Ovary (tissue), 10 donors: ENCODE measurements at places on chromosomes 6 and 20. TPM values are rescaled to one million over a fixed set of nuclear protein-coding genes. Genes with fewer than 3 reads are reported as not detected.

DNA sequence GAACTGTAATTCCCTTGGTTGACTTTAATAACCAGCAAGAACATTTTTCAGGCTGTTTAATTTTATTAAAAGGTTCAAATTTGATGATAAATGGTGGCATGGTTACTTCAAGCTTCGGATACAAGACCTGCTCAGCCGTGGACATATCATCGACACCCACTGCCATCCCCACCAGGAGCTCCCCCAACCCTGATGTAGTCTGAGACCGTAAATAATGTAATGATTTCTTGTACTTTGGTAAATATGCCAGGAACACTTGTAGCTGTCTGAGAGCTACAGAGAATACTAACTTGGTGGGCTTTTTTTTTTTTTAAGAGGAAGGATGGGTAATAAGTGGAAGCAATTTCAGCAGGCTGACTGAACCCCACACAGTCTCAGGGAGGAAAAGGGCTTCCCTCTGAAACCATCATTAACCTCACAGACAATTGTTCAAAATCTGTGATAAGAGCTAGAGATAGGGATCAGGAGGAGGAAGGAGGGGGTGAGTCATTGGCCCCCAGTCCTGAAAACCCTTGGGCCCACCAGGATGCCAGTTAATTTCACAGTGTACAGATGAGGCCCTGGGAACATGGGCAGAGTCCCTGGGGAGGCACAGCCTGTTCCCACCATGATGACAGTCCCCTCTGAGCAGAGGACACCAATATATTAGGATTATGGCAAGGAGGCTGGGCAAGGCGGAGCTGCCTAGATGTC lies 56.0 kb downstream of the APCDD1L start:
- H3K4me3 ChIP-seq = no peak overlapping the region
- H3K36me3 ChIP-seq = no peaks in the 10 kb centered on the region
- DNase-seq = no peak
- H3K27ac ChIP-seq = no peak overlapping the region
- H3K27me3 ChIP-seq = no peaks in the 10 kb centered on the region
- peaks cover under 1% of the 10 kb centered on the region for H3K4me1 ChIP-seq

- H3K27ac ChIP-seq = no peak overlapping the region
- no peaks in the 10 kb centered on the region for H3K4me1 ChIP-seq
- DNase-seq = no peak
- H3K4me3 ChIP-seq = no peak overlapping the region
Observed at GRCh38 chr6:96613291-96613999, 50.5 kb downstream of the FHL5 start.

GRCh38 chr6:119934816-119935215 lies 585.3 kb upstream of the MAN1A1 start:
- H3K36me3 ChIP-seq = no peaks in the 10 kb centered on the region
- DNase-seq = no peak
- H3K27me3 ChIP-seq = no peaks in the 10 kb centered on the region
- H3K27ac ChIP-seq = no peak overlapping the region

DNA sequence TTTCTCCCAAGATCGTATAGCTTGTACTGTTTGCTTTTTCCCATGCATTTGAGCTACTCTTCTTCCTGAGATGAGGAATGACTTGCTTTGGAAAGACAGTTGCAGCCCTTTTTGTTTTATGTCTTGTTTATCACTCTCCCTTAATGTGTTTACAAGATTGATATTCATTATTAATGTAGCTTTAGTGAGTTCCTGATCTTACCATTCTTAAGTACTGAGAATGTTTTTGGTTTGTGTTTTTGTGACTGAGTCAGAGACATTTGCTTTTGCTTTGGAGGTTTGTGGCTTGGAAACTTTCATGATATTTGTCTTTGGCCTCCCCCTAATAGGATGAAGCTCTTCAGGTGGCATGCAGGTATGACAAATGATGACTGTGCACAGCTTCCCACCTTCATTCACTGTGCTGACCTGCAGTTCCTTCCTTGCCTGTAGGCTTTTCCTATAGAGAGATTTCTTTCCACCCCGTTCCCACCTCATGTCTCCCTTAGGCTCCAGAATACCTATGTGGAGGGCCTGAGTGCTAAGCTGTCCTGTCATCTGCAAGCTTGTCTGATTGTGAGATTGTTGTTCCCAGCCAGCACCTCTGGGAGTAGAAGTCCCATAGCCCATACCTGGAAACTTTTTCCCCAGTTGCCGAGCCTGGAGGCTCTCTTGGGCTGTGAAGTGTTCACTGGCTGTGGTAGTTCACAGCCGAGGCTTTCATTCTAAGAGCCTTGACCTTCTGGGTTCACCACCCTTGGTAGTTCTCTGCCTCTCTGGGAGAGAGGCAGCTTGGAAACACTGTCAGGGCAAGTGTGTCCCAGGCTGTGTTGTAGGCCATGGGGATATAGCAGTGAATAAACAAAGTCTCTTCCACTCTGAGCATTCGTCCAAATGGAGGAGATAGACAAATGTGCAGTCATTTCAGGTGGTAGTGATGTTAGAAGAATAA lies 27.1 kb downstream of the CDS2 start:
- H3K4me1 ChIP-seq = peaks cover 10% of the 10 kb centered on the region
- H3K4me3 ChIP-seq = no peak overlapping the region
- DNase-seq = no peak
- no peaks in the 10 kb centered on the region for H3K36me3 ChIP-seq
- no peak overlapping the region for H3K27ac ChIP-seq
- H3K27me3 ChIP-seq = no peaks in the 10 kb centered on the region

DNA sequence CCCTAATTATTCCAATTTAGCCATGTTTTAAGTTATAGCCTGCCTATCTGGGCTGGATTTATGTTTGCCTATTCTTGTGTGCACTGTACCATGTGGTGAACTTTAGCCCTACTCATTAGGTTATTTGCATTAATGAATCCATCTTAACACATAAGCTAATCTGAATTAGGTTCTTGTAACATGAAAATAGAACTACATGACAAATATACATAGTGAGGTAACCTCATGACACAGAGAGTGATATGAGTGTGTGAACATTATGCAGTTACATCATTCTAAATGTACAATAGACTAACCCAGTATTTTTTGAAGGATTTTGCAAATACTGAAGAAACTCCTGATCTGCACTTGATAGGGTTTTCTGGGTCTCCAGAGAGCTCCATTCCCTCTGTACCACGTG lies 733.7 kb upstream of the CITED2 start:
- H3K27me3 ChIP-seq = peaks cover 2% of the 10 kb centered on the region
- H3K27ac ChIP-seq = no peak overlapping the region
- no peaks in the 10 kb centered on the region for H3K4me1 ChIP-seq
- no peaks in the 10 kb centered on the region for H3K36me3 ChIP-seq
- DNase-seq = no peak

GRCh38 chr20:35252037-35252461 lies 25.6 kb downstream of the MMP24 start:
- no peaks in the 10 kb centered on the region for H3K27me3 ChIP-seq
- H3K27ac ChIP-seq = no peak overlapping the region
- DNase-seq = no peak
- no peaks in the 10 kb centered on the region for H3K36me3 ChIP-seq

GRCh38 chr20:46652699-46653098 lies 1.4 kb upstream of the SLC13A3 start:
- peaks cover 4% of the 10 kb centered on the region for H3K4me1 ChIP-seq
- DNase-seq = no peak
- H3K27ac ChIP-seq = no peak overlapping the region
- H3K27me3 ChIP-seq = no peaks in the 10 kb centered on the region
- no peak overlapping the region for H3K4me3 ChIP-seq

DNA sequence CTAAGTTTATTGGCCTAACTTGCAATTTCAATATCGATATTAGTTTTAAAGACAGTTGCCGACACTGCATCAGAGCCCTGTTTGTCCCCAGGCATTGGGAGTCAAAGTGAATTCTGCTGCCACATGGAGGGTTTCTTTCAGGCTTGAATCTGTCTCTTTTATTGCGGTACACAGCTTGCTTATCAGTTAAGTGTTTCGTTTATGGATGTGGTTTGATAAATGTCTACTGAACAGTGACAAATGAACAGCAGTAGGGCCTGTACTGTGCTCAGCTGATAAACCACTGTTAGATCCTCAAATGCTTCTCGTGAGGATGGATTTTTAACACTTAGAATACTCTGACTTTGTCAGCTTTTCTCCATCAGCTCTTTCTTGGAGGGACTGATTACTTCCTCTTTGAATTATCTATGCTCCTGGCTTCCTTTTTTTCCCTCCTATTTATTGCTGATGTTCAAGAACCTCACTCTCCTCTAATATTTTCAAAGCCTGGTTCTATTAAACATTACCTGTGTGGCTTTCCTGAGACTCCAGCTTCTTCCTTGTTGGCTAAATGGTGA lies 240.8 kb downstream of the PLCB1 start:
- H3K4me1 ChIP-seq = no peaks in the 10 kb centered on the region
- no peaks in the 10 kb centered on the region for H3K27me3 ChIP-seq
- DNase-seq = no peak
- no peak overlapping the region for H3K27ac ChIP-seq
- H3K4me3 ChIP-seq = no peak overlapping the region
- no peaks in the 10 kb centered on the region for H3K36me3 ChIP-seq

GRCh38 chr6:66435321-66435720 lies 728.3 kb upstream of the EYS start:
- H3K27ac ChIP-seq = no peak overlapping the region
- no peaks in the 10 kb centered on the region for H3K36me3 ChIP-seq
- no peaks in the 10 kb centered on the region for H3K27me3 ChIP-seq
- DNase-seq = no peak
- no peaks in the 10 kb centered on the region for H3K4me1 ChIP-seq

DNA sequence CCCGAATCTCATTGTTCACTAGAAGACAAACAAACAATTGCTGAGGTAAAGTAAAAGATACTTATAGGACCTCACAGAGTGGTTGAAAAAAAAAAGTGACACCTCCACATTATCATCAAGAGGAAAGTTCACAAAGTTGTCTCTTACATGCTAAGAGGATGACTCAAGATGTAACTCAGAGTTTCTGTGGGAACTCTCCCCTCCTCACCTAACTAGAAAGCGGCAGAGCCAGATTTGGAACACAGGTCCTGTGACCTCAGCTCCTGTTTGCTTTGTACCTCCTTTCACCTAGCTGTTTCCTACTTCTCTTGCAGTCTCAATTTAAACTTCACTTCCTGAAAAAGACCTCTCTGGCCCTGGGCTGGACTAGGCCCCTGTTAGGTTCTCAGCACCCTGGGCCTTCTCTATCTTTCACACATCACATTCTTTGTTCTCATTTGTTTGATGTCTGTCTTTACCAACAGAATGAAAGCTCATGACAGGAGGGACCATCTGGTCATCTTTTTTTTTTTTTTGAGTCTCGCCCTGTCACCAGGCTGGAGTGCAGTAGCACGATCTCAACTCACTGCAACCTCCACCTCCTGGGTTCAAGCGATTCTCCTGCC lies 60.8 kb downstream of the CD24 start:
- H3K27me3 ChIP-seq = no peaks in the 10 kb centered on the region
- no peak overlapping the region for H3K4me3 ChIP-seq
- no peak overlapping the region for H3K27ac ChIP-seq
- H3K36me3 ChIP-seq = no peaks in the 10 kb centered on the region

DNA sequence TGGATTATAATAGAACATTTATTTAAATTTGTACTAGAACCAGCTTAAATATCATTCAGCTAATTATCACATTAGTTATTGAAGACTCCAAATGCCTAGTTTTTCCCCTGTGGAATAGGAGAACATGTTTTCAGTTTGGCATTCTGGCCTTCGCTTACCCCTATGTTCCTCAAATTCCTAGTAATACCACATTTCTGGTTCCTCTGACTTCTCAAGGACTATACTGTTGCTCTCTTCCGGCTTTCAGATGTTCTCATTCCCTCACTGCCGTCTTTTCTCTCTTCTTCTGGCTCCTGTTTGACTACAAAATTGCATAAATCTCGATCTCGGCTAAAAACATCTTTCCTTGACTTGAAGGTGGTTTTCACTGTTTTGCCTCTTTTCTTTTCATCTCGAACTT lies 71.8 kb upstream of the KHDRBS2 start:
- H3K4me1 ChIP-seq = no peaks in the 10 kb centered on the region
- H3K36me3 ChIP-seq = no peaks in the 10 kb centered on the region
- DNase-seq = no peak
- H3K27me3 ChIP-seq = no peaks in the 10 kb centered on the region
- no peak overlapping the region for H3K4me3 ChIP-seq

- no peak for DNase-seq
- no peaks in the 10 kb centered on the region for H3K36me3 ChIP-seq
- no peak overlapping the region for H3K4me3 ChIP-seq
- H3K27me3 ChIP-seq = no peaks in the 10 kb centered on the region
Observed at GRCh38 chr20:11651138-11651537, 266.6 kb upstream of the BTBD3 start.

GRCh38 chr20:17912916-17913315 lies 55.7 kb downstream of the SNX5 start:
- no peaks in the 10 kb centered on the region for H3K36me3 ChIP-seq
- H3K27ac ChIP-seq = no peak overlapping the region
- H3K27me3 ChIP-seq = no peaks in the 10 kb centered on the region
- no peak for DNase-seq
- H3K4me3 ChIP-seq = no peak overlapping the region

DNA sequence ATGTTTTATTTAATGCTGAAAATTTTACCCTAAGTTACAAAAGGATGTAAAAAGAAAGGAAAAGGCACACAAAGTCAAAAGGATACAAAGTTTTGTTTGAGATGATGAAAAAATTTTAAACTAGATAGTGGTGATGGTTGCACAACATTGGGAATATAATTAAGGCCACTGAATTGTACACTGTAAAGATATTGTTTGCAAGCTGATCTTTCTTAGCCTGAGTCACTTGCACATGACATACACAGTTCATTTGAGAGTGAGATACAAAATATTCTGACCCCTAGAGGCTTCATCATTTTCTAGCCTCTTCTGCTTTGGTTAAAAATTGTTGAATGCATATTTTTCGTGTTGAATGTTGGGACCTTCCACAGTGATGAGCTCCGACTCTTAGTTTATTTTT lies 462.6 kb downstream of the HDGFL1 start:
- H3K4me3 ChIP-seq = no peak overlapping the region
- H3K27me3 ChIP-seq = no peaks in the 10 kb centered on the region
- H3K27ac ChIP-seq = no peak overlapping the region
- H3K4me1 ChIP-seq = no peaks in the 10 kb centered on the region
- H3K36me3 ChIP-seq = no peaks in the 10 kb centered on the region

Gene CST5
- not detected for total RNA-seq

Gene PPDPF
- total RNA-seq = 315 TPM

Gene ACAT2
- 7.7 TPM for total RNA-seq

Gene SLC32A1
- not detected for total RNA-seq

Gene TGM3
- not detected for total RNA-seq

Gene NAPB
- 11.8 TPM for total RNA-seq

Gene GNMT
- 1.00 TPM for total RNA-seq

Gene COMMD7
- total RNA-seq = 38.4 TPM

Gene FKBP1A
- 258 TPM for total RNA-seq

Gene PDYN
- total RNA-seq = not detected
